ENCODE measurements at places on chromosomes 3 and 15.
A peak's percentile ranks its signal among the peaks of the same experiment; 100 is the strongest.

GRCh38 chr3:1287815-1288214 is 195.0 kb downstream of the CNTN6 start:
- no peak for DNase-seq

DNA sequence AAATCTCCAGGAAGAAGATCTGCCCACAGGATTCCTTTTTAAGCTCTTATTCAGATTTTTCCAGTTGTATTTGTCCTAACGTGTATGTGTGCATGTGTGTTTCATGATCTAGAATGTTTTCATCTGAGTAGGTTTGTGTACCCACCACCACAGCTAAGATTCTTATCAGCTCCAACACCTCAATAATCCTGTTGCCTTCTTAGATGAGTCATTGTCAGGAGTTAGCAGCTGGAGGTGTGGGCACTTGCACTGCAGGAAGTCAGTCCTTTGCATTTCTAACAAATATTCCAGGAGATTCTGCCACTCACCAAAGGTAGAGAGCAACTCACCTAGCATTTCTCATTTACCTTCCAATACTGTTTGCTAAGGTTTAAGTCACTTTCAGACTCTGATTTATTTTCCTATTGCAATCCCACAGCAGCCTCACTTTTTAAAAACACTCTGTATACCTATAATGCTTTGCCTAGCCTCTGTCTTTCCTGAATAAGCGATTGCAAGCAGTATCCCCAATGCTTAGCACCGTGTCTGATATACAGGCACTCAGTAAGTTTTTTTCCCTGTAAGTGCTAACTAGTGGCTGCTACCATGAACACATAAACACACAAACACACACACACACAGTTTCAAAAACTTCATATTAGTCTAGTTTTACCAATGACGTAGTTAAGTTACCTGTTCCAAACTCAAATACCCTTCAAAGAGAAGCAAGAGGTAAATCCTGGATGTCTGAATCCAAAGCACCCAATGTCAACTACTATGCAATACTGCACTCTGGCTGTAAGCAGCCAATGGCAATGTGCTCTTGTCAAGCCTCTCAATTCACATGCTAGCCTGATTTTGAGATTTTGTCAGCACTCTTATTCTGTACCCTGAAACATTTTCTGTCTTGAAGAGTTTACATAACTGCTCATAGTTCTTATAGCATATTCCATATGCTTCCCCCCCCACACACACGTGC is 713.5 kb upstream of the LMCD1 start:
- DNase-seq: no peak

DNA sequence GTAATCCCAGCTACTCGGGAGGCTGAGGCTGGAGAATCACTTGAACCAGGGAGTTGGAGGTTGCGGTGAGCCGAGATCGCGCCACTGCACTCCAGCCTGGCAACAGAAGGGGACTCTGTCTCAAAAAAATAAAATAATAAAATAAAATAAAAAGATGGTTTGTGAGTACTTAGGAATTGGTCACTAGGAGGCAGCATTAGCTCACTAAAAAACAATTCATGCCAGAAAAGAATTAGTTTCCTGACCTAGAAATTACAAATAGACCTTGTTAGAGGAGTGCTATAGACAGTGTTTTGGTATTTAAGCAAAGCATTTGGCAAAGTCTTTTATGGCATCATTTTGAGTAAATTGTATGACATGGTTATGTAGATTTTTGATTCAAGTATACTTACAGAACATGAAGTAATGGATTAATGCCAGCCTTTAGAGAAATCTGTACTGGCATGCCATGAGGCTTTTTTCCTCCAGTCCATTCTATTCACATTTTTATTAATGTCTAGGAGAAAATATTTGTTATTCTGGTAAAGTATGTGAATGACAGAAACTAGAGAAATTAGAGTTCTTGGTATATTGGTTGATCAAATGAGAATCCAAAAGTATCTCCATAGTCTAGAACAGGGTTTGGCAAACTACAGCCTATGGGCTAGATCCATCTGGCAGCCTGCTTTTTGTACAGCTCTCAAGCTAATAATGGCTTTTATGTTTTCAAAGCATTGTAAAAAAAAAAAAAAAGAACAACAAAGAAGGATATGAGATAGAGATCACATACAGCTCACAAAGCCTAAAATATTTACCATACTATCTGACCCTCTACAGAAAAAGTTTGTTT is 81.6 kb downstream of the LRRC49 start:
- DNase-seq: no peak

GRCh38 chr3:194134231-194134756 is 1.7 kb upstream of the HES1 start:
- peak; percentile 76 for DNase-seq

DNA sequence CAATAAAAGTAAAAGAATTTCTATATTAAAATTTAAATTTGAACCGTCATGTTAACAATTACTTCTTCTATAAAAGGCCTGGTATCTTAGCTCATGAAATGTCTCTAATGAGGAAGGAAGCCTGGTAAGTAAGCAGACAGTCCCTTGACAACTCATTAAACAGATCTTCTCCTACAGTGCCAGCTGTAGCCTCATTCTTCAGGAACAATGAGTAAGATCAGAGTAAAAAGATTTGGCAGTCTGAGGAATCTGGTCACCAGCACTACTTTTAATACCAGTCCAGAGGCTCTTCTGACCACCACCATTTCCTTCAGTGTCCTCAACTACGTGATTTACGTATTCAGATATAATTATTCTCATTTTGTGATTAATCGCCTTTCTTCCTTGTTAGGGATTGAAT is 955.0 kb upstream of the ALCAM start:
- DNase-seq: no peak

DNA sequence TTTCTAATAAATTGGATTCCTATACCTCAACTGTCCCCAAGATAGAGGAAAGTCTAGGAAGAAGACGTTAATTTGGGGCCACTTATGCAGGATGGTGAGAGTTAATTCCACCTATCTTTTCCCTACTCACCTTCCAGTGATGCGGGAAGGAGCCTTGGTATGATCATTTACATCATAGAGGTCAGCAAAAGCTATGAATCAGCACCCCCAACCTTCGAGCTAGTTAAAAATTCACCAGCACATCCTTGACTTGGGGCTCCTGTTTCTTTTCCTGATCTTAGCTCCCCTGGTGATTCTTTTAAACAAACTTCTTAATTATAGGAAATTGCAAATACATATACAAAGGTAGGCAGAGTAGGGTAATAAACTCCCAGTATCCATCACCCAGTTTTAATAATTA is 366.6 kb downstream of the SOX2 start:
- DNase-seq: no peak

GRCh38 chr3:161187046-161187445 is 34.1 kb upstream of the NMD3 start:
- no peak for DNase-seq

- DNase-seq: no peak
These were observed 302.0 kb downstream of the ZBBX start for GRCh38 chr3:167078070-167078622.

DNA sequence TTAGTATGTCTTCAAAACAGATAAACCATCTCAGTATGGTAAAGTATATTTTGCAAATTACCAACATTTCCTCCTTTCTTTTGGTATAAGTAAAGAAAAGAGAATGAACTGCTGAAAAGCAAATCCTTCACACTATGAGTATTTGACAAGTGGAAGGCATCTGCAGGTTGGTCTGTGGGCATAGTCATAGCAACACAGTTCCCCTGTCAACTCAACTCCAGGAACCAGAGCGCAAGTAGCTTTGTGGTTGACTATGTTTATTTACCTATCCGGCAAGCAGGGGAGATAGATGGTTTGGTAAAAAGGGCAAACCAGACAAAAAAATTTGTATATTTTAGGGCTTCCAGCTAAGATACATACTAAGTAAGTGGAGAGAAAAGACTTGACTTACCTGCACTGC is 88.3 kb upstream of the PPIB start:
- DNase-seq: no peak

DNA sequence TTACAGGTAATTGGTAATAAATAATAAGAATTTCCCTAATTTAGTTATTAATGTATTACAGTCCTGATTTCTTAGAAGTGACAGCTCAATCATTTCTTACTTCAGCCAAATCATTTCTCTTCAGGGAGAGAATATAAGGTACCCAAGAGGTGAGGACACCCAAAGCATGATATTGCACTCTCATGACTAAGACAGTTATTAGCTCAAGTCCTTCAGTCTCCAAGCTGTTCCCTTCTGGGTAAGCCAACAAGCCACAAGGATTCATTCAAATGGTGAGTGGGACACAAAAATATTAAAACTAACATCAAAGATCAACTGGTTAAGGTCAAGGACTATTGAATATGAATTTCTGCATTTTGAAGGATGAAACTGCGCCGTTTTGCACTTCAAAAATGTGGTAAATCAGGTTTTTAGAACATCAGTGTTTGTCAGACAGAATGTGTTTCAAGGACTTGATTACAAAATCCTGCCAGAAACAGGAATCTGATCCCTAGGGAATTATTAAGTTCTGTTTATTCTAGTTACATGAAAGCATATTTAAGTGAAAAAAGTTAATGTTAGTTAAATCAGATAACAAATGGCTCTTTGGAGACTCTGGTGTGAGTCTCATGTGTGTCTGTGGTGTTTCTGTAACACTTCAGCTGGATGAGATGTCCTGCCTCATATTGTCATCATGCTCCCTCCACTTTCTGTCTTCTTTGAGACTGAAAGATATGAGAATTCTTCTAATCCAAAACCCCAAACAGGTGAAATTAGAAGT is 101.7 kb upstream of the COL8A1 start:
- DNase-seq: no peak

GRCh38 chr15:26967719-26968269 is 3.2 kb upstream of the GABRG3 start:
- DNase-seq: no peak

DNA sequence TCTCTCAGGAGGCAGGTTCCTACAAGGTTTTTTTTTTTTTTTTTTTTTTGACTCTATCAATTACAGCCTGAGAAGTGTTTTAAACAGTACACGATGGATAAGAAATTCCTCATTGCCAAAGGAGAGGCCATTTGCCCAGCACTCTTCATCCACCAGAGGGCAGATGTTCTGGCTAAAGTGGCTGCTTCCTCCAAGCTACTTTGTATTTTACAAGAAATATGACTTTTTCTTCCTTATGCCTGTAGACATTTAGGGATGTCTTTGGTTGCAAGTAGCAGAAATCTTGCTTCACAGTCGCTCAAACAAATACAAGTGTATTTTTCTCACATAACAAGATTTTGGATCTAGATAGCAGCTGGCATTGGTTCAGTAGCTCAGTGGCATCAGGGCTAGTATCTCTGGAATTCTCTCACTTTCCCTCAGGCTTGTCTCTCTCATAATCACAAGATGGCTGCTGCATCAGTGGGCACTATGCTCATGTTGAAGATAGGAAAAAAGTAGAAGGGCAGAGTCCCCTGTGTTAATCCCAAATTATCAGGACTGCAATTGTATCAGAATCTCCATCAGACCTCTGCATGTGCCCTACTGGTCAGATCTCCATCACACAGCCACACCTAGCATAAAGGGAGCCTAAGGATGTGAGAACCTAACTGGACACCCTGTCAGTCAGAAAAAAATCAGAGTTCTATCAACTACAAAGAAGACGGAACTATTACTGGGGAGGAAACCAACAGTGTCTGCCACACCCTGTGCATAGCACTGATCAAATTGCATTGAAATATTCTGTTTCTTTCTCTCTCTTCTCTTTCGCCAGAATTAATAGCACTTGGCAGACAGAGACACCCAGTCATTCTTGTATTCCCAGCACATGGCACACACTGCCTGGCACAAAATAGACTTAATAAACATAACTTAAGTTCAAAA is 138.9 kb upstream of the COL8A1 start:
- DNase-seq: no peak

- no peak for DNase-seq
These were observed 194.0 kb upstream of the FEZF2 start for GRCh38 chr3:62567097-62568021.

DNA sequence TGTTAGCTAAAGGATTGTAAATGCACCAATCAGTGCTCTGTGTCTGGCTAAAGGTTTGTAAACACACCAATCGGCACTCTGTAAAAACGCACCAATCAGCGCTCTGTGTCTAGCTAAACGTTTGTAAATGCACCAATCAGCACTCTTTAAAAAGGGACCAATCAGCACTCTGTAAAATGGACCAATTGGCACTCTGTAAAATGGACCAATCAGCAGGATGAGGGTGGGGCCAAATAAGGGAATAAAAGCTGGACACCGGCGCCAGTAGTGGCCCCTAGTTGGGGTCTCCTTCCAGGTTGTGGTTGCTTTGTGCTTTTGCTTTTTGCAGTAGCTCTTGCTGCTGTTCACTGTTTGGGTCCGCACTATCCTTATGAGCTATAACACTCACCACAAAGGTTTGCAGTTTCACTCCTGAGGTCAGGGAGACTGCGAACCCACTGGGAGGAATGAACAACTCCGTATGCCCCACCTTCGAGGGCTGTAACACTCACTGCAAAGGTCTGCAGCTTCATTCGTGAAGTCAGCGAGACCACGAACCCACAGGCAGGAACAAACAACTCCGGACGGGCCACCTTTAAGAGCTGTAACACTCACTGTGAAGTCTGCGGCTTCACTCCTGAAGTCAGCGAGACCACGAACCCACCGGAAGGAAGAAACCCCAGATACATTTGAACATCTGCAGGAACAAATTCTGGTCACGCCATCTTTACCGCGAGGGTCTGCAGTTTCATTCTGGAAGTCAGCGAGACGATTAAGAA is 1.1 kb upstream of the SUCLG2 start:
- peak; percentile 91 for DNase-seq

DNA sequence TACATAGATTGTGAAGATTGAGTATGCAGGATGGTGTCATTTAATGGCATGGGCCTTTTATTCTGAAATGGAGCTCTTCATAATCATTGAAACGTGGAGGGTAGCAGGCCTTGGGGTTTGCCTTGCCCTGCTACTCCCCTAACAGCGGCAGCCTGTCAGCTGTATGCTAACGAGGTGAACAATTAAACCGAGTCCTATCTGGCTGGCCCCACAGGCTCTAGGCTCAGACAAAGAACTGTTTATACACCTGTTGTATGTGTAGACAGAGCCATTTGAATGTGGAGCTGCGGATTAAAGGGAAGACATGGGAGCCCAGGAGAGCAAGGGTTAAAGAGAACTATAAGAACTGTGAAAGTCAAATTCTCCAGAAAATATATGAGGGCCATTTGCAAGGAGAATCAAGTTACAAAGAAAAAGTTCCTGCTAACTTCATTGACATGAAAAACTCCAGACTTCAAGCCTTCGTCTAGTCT is 116.7 kb upstream of the CGNL1 start:
- no peak for DNase-seq

GRCh38 chr15:51874751-51875644 is 45.5 kb downstream of the TMOD3 start:
- no peak for DNase-seq

DNA sequence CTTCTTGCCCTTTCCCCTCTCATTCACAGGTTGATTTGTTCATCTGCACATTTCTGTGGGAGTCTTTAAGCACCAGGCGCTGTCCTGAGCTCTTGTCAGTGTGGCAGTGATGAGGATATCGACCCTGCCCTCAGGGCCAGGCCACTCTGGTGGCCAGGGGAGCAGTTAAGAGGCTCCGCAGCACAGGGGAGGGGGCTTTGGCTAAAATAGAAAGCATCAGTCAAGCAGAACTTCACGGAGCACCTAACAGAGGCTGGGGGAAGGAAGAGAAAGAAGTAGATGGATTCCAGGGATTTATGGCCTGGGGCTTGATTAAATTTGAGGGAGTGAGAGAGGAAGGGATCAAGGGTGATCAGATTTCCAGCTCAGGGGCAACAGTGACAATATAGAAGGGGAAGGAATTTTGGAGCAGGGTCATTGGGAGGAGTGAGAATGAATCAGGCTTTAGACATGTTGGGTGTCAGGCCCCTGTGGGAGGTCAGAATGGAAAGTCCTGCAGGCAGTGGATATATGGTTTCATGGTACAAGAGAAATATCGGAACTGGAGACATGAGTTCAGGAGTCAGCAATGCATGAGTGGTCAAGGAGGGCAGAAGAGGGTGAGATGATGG is 73.0 kb upstream of the GLCE start:
- no peak for DNase-seq

- DNase-seq: no peak
These were observed 110.6 kb downstream of the THSD4 start for GRCh38 chr15:71225851-71226250.
